ENCODE measurements at places on chromosomes 6 and 20.
A peak's percentile ranks its signal among the peaks of the same experiment; 100 is the strongest.

GRCh38 chr6:53426667-53427270 is 78.0 kb upstream of the ELOVL5 start:
- DNase-seq, result peak; percentile 41

DNA sequence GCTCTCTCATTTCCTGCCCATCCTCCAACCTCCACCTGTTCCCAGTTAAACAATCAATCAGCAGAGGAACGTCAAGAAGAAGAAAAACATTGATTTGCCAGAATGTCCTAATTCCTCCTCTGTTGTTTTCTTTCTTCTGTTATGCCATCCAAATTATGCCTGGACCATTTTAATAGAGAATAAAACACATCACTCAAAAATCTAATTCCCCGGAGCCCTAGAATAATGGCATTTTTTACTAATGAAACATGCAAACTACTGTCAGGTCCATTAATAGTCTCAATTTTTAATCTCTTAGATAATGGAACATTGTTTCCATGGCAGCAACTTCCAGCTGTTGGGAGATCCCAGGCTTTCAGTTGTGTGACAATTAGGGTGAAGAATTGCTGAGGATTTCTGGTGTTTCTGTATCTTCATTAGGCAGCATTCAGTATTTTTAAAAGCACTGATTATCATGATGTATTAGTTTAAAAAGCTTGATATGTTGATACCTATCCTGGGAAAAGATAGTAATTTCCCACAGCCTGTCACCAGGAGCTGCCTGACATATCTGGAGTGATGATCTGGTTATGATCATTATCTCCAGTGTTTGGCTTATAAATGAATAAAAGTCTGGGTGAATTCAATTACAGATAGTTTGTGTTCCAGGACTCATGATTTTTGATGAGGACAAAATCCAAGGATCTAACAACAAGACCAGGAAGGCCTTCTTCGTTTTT is 209.8 kb downstream of the TPBG start:
- DNase-seq, result no peak

GRCh38 chr20:41086402-41087324 is 50.7 kb upstream of the PLCG1 start:
- no peak for DNase-seq

GRCh38 chr6:39166189-39166911 is 51.4 kb upstream of the SAYSD1 start:
- DNase-seq, result peak; percentile 87

DNA sequence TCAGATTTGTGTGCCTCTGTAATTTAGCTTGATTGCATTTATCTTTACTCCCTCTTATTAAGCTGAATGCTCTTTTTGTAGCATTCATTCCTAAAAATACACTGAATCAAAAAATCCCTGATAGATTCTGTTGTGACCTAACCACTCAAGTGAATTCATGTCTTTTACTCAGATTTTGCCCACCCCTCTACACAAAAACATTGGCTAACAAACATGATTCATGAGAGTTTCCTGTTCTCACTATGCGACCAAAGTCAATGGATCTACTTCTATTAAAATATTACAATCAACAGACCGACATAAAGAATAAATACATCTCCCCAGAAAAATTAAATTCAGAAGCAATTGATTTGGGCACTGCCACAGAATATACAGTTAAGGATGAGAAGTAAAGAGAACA is 99.5 kb upstream of the THEMIS start:
- DNase-seq, result no peak

DNA sequence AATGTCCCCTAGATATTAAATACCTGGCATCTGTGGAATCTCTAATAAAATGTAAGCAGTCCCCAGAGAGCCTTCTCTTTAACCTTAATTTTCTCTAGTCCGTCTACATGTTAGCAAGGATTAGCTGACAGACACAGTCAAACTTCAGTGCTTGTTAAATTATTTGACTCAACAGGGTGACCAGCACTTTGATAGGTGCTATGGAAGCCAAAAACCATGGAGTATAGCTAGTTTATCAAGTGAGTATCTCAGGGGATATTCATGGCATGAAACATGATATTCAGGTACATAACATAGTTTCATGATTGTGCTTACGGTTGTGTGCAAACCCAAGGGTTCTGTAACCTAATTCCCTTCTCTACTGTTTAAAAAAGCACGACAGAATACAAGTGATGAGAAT is 3.9 kb downstream of the RHAG start:
- DNase-seq, result no peak

DNA sequence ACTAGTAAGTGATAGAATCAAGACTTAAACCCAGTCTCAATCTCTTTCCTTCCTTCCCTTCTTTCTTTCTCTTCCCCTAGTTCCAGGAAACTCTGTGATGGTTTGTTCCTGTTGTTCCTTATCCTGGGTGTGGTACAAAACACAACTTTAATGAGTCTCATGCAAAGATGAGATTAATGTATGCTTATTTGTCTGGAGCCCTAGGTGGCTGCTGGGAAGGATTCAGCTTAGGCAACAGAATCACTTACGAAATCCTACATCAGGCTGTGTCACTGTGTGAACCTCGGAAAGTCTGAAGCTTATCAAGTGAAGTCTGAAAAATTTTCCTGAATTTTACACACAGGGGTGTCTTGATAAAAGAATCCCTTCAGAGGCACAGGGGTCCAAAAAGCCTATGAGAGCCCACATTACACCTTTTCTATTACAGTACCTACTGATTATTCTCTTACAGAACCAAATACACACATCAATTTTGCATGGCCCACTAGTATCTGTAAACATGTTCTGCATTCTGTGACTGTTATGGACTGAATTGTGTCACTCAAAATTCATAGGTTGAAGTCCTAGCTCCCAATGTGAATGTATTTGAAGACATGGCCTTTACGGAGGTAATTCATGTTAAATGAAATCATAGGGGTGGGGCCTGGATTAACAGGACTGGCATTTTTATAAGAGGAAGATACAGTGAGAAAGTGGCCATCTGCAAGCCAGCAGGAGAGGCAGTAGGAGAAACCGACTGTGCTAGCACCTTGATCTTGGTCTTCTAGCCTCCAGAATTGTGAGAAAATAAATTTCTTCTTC is 144.7 kb downstream of the MYB start:
- DNase-seq, result no peak

GRCh38 chr20:23241416-23241815 is 109.2 kb upstream of the NXT1 start:
- no peak for DNase-seq

GRCh38 chr6:78513856-78514255 is 353.5 kb upstream of the IRAK1BP1 start:
- no peak for DNase-seq

GRCh38 chr6:145844933-145845540 is 30.4 kb upstream of the FBXO30 start:
- DNase-seq, result no peak

DNA sequence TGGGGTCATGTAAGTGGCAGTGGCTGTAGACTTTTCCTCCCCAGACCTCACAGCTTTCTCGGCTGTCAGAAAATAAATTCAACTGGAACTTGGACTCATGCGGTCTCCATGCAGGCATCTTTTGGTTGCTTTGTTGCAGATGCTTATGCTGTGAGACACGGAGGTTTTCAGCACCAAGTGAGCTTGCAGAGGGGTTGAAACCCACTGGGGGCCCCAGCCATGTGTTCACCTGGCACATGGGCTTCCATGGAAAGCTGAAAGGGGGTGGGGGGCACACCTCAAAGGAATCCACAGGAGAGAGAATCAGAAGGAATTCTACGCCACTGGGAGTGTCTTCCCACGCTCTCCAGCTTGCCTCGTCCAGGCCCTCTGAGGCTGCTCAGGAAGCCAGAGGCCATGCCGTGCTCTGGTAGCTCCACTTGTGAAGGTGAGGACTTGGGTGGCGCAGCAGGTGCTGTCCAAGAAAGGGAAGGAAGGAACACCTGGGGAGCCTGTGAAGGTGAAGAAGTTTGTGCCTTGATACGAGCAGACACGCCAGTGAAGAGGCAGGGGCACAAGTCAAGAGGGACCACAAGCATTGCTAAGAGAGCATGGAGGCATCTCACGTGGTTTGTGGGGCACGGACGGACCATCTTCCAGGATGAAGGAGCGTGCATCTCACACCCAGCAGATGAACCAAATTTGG is 134.3 kb upstream of the PMEPA1 start:
- no peak for DNase-seq

GRCh38 chr20:44664131-44664530 is 12.6 kb upstream of the ADA start:
- DNase-seq, result no peak

- DNase-seq, result no peak
Observed at GRCh38 chr6:136726837-136727557, 65.3 kb downstream of the MAP3K5 start.

DNA sequence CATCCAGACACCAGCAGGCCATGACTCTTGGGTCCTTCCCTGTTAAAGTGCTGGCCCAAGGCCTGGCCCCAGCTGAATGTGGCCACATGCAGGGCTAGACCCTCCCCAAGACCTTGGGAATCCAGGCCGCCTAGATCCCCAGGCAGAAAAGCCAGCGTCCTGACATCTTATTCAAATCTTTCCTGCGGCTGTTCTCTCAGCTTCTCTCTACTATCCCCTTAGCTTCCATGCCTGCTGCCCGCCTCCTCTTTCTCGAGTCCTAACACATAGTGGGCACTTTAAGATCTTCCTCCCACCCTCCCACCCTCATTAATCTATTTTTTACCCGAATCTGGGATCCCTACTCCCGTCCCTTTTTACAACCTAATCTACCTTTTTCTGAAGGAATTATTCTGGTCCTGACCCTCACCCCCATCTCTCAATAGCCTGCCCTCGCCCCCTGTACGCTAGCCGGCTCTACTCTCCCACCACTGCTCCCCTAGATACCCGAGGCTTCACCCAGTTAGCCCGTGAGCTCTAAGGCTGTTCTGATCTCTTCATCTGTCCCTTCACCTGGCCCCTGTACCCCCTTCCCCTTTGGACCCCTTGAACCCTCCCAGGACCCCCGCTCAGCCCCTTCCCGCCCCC is at the start of gene CCHCR1:
Gene CCHCR1 (minus strand): TSS at position 290 of the 627 bp plus-strand sequence. CDS start 202 bp downstream, at position 88.
- DNase-seq, result no peak

- no peak for DNase-seq
Observed at GRCh38 chr6:157683707-157684106, 139.3 kb upstream of the SNX9 start.

All from GM13976 (cell line).